ENCODE measurements at places on chromosomes 2 and 18.

- no peak overlapping the region for H3K4me3 ChIP-seq
- H3K27me3 ChIP-seq, result no peaks in the 10 kb centered on the region
- H3K27ac ChIP-seq, result no peak overlapping the region
- no peak for DNase-seq
- no peaks in the 10 kb centered on the region for H3K36me3 ChIP-seq
Observed at GRCh38 chr2:231235217-231235616, 36.8 kb downstream of the ARMC9 start.

- no peak for DNase-seq
- H3K4me1 ChIP-seq, result no peaks in the 10 kb centered on the region
- no peaks in the 10 kb centered on the region for H3K36me3 ChIP-seq
- no peak overlapping the region for H3K27ac ChIP-seq
- no peaks in the 10 kb centered on the region for H3K27me3 ChIP-seq
Observed at GRCh38 chr2:209495855-209496585, 72.2 kb downstream of the MAP2 start.

GRCh38 chr2:15293262-15293937 is 267.7 kb downstream of the NBAS start:
- H3K4me3 ChIP-seq, result no peak overlapping the region
- H3K36me3 ChIP-seq, result no peaks in the 10 kb centered on the region
- H3K27me3 ChIP-seq, result no peaks in the 10 kb centered on the region
- H3K4me1 ChIP-seq, result no peaks in the 10 kb centered on the region

DNA sequence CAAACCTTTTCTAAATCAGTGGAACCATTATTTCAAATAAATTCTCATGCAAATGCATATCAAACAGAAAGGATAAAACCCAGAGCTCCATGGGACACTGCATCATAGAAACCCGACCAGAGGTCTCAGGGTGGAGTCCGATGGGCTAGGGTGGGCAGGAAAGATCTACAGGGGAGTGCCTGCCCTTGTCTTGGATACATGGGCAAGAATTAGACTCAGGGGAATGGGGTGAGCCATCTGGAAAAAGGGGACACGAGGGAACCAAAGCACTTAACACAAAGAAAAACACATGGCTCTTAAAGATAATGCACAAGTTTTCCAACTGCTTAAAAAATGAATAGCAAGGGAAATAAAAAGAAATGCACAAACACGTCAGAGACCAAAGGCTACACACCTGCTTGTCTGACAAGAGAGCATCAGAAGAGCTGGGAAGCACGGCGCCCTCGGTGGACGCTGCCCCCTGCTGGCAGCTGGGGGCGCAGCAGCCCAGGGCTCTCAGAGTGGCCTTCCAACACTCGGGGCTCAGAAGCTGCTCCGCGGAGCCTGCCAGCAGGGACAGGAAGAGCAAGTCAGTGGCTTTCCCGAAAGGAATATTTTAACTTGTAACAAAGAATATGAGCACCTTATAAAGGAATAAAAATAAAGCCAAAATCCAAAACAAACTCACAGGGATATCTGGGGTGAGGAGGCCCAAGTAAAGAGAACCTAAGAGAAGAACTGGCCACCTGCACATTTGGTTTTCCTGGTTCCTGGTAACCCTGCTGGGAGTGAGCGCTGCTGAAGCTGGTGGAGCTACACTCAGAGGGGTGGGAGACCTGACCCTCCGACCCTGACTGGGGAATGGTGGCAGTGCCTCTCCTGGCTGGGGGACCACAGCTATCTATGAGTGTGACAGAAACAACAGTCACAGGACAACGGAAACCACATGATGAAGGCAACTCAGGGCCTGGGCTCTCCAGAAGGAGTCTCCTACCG is 54.5 kb downstream of the SIGLEC15 start:
- peaks cover 2% of the 10 kb centered on the region for H3K4me1 ChIP-seq
- H3K4me3 ChIP-seq, result no peak overlapping the region
- no peaks in the 10 kb centered on the region for H3K36me3 ChIP-seq
- H3K27me3 ChIP-seq, result no peaks in the 10 kb centered on the region

- no peak overlapping the region for H3K27ac ChIP-seq
- no peaks in the 10 kb centered on the region for H3K4me1 ChIP-seq
- H3K27me3 ChIP-seq, result no peaks in the 10 kb centered on the region
- no peak for DNase-seq
- no peaks in the 10 kb centered on the region for H3K36me3 ChIP-seq
Observed at GRCh38 chr2:28558158-28558820, 62.4 kb downstream of the PLB1 start.

GRCh38 chr2:158202161-158202815 is 100.6 kb downstream of the UPP2 start:
- no peak overlapping the region for H3K27ac ChIP-seq
- H3K4me1 ChIP-seq, result no peaks in the 10 kb centered on the region
- no peak for DNase-seq
- H3K27me3 ChIP-seq, result no peaks in the 10 kb centered on the region
- H3K36me3 ChIP-seq, result no peaks in the 10 kb centered on the region

GRCh38 chr2:99898336-99899048 is 243.9 kb downstream of the AFF3 start:
- H3K4me1 ChIP-seq, result no peaks in the 10 kb centered on the region
- H3K36me3 ChIP-seq, result no peaks in the 10 kb centered on the region
- no peak overlapping the region for H3K4me3 ChIP-seq
- no peaks in the 10 kb centered on the region for H3K27me3 ChIP-seq
- H3K27ac ChIP-seq, result no peak overlapping the region

- no peaks in the 10 kb centered on the region for H3K27me3 ChIP-seq
- H3K27ac ChIP-seq, result no peak overlapping the region
- no peak overlapping the region for H3K4me3 ChIP-seq
- no peaks in the 10 kb centered on the region for H3K36me3 ChIP-seq
- DNase-seq, result no peak
- H3K4me1 ChIP-seq, result no peaks in the 10 kb centered on the region
Observed at GRCh38 chr2:1236606-1237005, 176.7 kb upstream of the TPO start.

GRCh38 chr2:17520761-17521160 is 2.5 kb upstream of the RAD51AP2 start:
- no peak overlapping the region for H3K4me3 ChIP-seq
- H3K27me3 ChIP-seq, result no peaks in the 10 kb centered on the region
- peaks cover 7% of the 10 kb centered on the region for H3K4me1 ChIP-seq
- no peak for DNase-seq

DNA sequence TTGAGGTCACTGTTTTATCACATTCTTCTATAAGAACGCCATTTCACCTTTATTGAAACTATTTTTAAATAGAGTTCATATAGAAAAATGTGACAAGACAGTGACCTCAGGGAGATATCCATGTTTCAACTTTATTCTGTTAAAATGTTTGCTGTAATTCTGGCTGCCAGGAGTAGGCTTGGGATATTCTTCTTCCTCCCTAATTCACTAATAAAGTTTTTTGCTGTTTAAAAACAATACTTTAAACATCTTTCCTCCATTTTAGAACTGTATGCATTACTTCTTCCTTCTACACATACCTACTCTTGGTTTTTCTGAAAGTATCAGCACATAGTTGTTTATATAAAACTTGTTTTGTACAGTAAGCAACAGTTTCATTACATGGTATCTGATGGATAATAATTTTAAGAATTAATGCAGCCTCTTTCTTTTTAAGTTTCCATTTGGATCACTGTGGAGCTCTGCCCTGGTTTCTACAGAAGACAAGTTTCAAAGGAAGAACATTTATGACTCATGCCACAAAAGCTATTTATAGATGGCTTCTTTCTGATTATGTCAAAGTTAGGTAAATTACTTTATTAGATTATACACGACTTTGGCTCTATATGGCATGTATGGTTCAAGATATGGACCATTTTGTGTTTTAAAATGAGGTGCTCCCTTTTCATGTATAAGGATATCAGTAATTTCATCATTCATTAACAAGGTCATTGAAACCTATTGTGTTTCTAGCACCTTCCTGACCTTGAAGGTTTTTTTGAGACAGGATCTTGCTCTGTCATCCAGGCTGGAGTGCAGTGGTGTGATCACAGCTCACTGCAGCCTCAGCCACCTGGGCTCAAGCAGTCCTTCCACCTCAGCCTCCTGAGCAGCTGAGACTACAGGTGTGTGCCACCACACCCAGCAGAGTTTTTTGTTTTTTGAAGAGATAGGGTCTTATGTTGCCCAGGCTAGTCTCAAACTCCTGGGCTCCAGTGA is 7.2 kb downstream of the CPSF3 start:
- H3K27ac ChIP-seq, result peak overlapping the region; percentile 48
- H3K36me3 ChIP-seq, result no peaks in the 10 kb centered on the region
- peaks cover 20% of the 10 kb centered on the region for H3K4me1 ChIP-seq
- DNase-seq, result no peak
- H3K27me3 ChIP-seq, result no peaks in the 10 kb centered on the region
